ENCODE measurements at places on chromosomes 5 and 9. TPM values are rescaled to one million over a fixed set of nuclear protein-coding genes. Genes with fewer than 3 reads are reported as not detected.

GRCh38 chr5:95022967-95023695 lies 261.8 kb downstream of the MCTP1 start:
- no peak for DNase-seq

- DNase-seq: no peak
Observed at GRCh38 chr5:23352446-23352845, 155.0 kb upstream of the PRDM9 start.

IFNE gene
- total RNA-seq: not detected

DNA sequence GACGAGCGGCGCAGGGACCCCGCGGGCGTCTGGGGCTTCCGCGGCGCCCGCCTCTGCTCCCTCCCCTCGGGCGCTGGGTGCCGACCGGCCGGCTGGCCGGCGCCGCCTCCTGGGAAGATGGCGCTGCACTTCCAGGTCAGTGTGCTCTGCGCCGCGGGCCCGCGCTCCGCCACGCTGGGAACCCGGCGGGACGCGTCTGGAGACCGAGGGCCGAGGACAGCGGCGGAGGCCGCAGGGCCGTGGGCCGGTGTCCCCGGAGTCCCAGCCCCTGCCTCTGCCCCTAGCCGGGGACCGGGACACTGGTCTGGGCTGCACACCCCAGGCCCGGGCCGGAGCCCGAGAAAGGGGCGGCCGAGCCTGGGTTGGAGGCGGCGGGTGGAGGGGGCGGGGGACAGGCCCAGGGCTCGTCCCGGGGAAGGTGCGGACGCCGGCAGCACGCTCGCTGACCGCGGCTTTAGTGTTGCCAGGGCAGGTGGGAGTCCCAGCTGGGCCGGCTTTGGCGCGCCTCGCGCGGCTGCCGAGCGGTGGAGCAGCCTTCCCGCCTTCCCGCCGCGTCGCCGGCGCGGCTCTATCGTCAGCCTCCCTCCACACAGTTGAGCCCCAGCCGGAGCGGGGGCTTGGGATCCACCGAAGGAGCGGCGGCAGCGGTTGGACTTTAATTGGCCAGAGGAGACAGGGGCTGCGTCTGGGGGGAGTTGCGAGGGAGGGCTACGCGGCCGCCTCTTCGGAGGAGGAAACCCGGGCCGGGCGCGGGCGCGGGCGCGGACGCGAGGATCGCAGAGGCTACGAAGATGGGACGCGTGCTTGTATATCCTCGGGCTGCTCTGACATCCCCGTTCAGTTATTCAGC lies at the start of gene RANBP17:
RANBP17 (plus strand) TSS at position 102 of the 850 bp plus-strand sequence.
- no peak for DNase-seq

GRCh38 chr9:14440062-14440461 lies 126.1 kb upstream of the NFIB start:
- no peak for DNase-seq
